ENCODE measurements at places on chromosomes 4 and X.

- no peak for ATAC-seq
These were observed 96.5 kb upstream of the MAP3K15 start for GRCh38 chrX:19611636-19612376.

DNA sequence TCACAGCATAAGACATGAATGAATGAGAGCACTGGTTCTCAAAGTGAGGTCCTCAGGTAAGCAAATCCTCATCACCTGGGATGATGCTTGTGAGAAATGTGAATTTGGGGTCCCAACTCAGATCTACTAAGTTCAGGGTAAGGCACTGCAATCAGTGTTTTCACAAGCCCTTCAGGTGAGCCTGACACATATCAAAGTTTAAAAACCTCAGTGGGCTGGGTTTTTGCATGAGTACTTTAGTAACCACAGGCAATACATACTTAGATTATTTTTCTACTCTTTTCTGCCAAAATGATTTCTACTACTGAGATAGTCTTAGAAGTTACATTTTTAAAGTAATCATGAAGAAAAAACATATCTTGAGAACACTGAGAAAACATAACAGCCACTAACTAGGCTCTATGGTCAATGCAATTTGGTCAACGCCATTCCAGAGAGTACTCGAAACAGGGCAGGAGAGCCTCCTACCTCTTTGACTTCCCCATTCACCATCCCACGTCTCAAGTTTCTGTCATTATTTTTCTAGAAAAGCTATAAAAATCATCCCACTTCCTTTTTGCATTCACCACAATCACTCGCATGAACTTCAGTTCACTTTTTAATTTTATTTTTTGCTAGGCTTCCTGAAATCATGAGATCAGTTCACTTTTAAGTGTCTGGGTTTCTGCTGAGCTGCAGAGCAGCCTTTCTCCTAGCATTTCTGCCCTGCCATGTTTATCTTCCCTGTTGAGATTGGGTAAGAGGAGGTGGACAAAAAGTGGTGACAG is 73.8 kb downstream of the MFAP3L start:
- ATAC-seq: no peak

DNA sequence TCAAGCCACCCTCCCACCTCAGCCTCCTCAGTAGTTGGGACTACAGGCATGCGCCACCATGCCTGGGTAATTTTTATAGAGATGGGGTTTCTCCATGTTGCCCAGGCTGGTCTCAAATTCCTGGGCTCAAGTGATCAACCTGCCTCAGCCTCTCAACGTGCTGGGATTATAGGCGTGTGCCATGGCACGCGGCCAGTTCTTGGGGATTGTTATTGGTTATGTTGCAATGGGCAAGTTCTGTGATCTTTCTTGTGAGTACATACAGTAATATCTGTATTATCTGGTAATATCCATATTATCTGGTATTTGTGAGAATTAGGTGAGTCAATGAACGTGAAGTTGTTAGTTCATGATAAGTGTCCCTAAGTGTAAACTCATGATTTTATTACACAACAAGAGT is 90.3 kb upstream of the TBL1X start:
- ATAC-seq: no peak

- ATAC-seq: peak; percentile 52
These were observed 42.8 kb upstream of the PRDM8 start for GRCh38 chr4:80154545-80154933.

DNA sequence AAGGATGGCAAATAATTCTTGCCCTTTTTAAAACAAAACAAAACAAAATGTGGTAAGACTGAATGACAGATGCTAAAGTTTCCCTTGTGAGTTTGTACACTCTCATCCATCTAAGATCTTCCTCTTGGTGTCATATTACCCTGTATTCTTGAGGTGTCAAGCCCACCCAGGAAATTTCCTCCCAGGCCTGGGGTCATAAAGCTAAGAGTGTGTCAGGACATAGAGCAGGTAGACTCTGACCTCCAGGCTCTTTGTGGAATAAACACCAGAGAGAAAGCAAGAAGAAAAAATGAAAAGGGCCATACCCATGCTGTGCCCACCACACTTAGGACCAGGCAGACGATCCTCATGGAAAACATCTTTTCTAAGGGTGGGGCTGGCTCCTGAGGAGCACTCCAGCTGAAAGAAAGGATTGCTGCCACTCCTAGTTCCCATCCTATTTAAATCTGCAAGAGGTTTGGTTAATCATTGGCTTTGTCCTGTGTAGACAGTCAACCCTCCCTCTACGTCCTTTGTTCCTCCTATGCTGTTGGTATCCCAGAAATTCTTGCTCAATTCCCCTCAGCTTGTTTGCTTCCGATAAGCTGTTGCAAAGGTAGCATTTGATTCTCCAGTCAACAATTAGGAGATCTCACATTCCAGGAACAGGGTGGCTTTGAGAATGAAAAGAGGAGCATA is at the start of gene FGA:
TSS of gene FGA (minus strand) at position 414 of the 678 bp plus-strand sequence. CDS start at position 359, 55 bp downstream.
- no peak for ATAC-seq

DNA sequence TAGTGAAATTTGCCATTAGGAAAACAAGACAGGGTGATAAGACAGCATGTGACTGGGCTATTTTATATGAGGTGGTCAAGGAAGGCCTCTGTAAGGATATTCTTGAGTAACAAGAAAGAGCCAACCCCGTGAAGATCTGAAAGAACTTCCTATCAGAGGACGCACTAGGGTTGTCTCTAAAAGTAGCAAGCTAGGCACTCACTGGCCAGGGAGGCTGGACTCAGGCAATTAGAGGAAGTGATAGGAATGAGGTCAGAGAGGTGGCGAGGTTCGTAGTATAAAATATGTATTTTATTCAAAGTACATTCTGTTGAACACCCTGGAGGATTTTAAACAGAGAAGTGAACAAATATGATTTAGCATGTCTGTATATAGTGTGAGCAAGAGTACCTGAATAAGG is 4.6 kb downstream of the BMPR1B start:
- ATAC-seq: no peak

DNA sequence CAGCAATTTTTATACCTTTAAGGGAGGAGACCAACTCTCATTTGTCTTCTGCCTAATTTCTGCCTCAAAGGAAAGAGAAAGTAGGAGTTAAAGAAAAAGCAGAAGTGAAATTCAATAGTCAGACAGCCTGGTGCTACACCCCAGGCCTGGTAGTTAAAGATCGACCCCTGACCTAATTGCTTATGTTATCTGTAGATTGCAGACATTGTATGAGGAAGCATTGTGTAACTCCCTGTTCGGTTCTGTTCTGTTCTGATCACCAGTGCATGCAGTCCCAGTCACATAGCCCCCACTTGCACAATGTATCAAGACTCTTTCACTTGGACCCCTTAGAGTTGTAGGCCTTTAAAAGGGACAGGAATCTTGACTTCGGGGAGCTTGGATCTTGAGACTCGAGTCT is 335.9 kb upstream of the AR start:
- no peak for ATAC-seq

DNA sequence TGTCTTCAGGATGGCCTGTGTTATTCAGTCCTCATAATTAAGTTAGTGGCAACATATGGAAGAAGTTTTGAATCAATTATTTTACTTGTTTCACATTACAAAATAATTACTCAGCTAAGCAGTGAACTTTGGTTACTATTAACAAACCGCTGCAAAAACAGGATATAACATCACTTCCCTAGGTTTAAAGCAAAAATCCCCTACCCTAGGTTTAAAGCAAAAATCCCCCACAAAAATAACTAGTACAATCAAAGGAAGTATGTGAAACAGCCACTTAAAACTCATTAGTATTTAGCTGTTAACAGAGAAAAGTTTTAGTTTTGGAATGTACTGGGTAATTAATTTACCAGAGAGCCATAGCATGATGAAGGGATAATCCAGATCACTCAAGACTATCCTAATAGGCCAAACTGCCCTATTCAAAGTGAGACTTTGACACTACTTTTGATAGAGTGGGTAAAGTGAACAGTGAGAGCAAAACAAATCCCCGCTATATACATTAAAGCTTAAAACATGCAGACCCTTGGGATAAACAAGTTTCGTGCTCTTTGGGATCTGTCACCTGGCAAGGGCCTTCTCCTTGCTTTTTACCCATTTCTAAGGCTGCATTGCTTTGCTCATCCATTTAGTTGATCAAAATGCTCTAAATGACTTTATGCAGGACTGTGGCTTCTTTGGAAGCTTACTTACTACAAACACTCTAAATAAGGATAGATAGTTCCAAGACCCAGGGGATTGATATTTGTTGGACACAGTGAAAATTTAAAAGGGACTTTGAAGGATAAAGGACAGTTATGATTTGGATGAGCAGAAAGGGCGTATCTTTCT is 36.4 kb upstream of the GPR174 start:
- peak; percentile 91 for ATAC-seq

- ATAC-seq: no peak
These were observed at the start of gene TRIM60 for GRCh38 chr4:165031436-165032211. Gene TRIM60, plus strand, starts transcription at chr4:165031999. Its CDS starts 8,074 bp downstream, at chr4:165040073.
